Neural crest cell (in vitro differentiated cells): ENCODE measurements at places on chromosomes 3 and 15. TPM values are rescaled to one million over a fixed set of nuclear protein-coding genes. Genes with fewer than 3 reads are reported as not detected.

GRCh38 chr3:12194209-12194608 lies 35.5 kb upstream of the TIMP4 start:
- H3K4me1 ChIP-seq = no peaks in the 10 kb centered on the region
- no peak overlapping the region for H3K4me3 ChIP-seq
- no peak for DNase-seq
- no peak overlapping the region for H3K27ac ChIP-seq
- no peaks in the 10 kb centered on the region for H3K36me3 ChIP-seq

DNA sequence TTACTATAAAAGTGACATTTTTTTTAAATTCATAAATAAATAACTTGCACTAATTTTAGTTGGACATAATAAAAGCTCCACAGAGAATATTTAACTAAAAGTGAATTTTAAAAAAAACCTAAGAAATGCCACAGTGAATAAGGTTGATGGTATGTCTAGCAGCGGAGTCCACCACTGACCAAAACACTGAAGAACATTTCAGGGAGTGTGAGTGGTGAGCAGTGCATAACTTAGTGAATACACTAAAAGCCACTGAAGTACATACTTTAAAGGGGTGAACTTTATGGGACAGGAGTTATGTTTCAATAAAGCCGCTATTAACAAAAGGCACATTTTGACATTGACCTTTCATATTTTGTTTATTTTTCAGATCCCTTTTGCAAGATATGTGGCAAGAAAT lies 32.3 kb downstream of the SRP14 start:
- H3K36me3 ChIP-seq = peaks cover 23% of the 10 kb centered on the region
- no peak for DNase-seq
- no peak overlapping the region for H3K4me3 ChIP-seq
- no peaks in the 10 kb centered on the region for H3K27me3 ChIP-seq
- H3K27ac ChIP-seq = no peak overlapping the region

Gene ZBTB47
- 6.6 and 7.3 TPM in 2 replicates for total RNA-seq

DNA sequence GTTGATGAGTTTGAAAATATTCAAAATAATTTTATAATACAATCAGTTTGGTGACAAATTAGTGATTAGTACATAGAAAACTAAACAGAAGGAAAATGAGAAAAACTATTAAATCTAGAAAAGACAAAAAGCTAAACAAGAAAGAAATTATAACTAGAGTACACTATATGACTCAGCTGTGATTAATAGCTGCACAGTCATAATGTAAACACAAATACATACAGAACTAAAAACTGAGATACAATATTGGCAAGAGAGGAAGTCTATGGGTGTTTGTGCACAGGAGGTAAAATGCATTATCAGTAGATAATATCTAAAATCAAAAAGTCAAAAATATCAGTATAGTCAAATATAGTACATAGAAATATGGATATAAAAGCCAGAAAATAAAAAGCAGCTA lies 80.7 kb upstream of the PCSK6 start:
- no peaks in the 10 kb centered on the region for H3K36me3 ChIP-seq
- H3K27ac ChIP-seq = no peak overlapping the region
- H3K4me3 ChIP-seq = no peak overlapping the region
- H3K27me3 ChIP-seq = peaks cover 8% of the 10 kb centered on the region
- DNase-seq = no peak

DNA sequence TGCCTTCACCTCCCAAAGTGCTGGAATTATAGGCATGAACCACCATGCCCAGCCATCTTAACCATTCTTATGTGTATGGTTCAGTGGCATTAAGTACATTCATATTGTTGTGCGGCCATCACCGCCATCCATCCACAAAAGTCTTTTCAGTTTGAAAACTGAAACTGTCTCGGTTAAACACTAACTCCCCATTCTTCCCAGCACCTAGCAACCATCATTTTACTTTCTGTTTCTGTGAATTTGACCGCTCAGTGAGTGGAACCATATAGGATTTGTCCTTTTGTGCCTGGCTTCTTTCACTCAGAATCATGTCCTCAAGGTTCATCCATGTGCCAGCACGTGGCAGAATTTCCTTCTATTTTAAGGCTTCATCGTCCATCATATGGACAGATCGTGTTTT lies 5.8 kb downstream of the MCM2 start:
- H3K27me3 ChIP-seq = no peaks in the 10 kb centered on the region
- peaks cover 40% of the 10 kb centered on the region for H3K4me1 ChIP-seq
- peak overlapping the region; percentile 9 for H3K4me3 ChIP-seq
- no peak overlapping the region for H3K27ac ChIP-seq
